Activated T-cell treated with anti-CD3 and anti-CD28 coated beads, Interleukin-2, amount 50 U/mL, for 24 hours (primary cell): ENCODE measurements at places on chromosomes 6 and 20.

DNA sequence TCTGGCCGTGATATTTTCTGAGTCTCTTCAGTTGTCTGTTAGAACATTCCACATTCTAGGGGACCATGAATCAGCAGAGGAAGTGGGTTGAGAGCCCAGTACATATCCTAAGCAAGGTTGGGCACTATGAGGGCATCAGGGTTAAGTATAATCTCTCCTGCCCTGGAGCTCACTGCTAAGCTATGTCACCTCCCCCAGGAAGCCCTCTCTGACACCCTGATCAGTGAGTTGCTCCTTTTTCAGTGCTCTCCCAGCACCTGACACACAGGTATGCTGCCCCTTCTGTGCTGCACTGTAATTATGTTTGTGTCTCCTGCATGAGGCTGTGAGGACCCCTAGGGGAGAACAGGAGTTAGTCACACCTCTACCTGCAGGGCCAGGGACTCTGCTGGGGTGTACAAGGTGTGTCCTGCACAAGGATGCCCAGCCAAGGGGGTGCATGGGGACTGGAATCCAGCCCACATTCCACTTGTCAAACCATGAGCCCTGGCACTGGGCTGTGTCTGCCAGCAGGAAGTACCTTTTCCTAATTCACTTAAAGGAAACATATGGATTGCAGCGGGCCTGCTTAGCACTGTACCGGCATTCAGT, 3.9 kb downstream of the RAB44 start:
- H3K36me3 ChIP-seq, result no peaks in the 10 kb centered on the region
- peak overlapping the region; percentile 5 for H3K27ac ChIP-seq
- no peaks in the 10 kb centered on the region for H3K27me3 ChIP-seq
- H3K4me1 ChIP-seq, result peaks cover 11% of the 10 kb centered on the region
- DNase-seq, result peak; percentile 32
- H3K4me3 ChIP-seq, result no peak overlapping the region

- H3K4me3 ChIP-seq, result no peak overlapping the region
- H3K27ac ChIP-seq, result no peak overlapping the region
- H3K27me3 ChIP-seq, result peaks cover 38% of the 10 kb centered on the region
- no peaks in the 10 kb centered on the region for H3K36me3 ChIP-seq
Measured at GRCh38 chr6:79628466-79629288, 2.5 kb upstream of the SH3BGRL2 start.

- peak overlapping the region; percentile 94 for H3K4me3 ChIP-seq
- H3K36me3 ChIP-seq, result peaks cover 26% of the 10 kb centered on the region
- peaks cover 42% of the 10 kb centered on the region for H3K4me1 ChIP-seq
- no peak for DNase-seq
- H3K27ac ChIP-seq, result peak overlapping the region; percentile 92
Measured at GRCh38 chr6:10719964-10720264, 3.0 kb upstream of the TMEM14C start.

- peaks cover 89% of the 10 kb centered on the region for H3K4me1 ChIP-seq
- H3K27me3 ChIP-seq, result no peaks in the 10 kb centered on the region
- H3K27ac ChIP-seq, result peak overlapping the region; percentile 94
- peak overlapping the region; percentile 56 for H3K4me3 ChIP-seq
Measured at GRCh38 chr6:159094444-159095252, 49.9 kb upstream of the TAGAP start.

DNA sequence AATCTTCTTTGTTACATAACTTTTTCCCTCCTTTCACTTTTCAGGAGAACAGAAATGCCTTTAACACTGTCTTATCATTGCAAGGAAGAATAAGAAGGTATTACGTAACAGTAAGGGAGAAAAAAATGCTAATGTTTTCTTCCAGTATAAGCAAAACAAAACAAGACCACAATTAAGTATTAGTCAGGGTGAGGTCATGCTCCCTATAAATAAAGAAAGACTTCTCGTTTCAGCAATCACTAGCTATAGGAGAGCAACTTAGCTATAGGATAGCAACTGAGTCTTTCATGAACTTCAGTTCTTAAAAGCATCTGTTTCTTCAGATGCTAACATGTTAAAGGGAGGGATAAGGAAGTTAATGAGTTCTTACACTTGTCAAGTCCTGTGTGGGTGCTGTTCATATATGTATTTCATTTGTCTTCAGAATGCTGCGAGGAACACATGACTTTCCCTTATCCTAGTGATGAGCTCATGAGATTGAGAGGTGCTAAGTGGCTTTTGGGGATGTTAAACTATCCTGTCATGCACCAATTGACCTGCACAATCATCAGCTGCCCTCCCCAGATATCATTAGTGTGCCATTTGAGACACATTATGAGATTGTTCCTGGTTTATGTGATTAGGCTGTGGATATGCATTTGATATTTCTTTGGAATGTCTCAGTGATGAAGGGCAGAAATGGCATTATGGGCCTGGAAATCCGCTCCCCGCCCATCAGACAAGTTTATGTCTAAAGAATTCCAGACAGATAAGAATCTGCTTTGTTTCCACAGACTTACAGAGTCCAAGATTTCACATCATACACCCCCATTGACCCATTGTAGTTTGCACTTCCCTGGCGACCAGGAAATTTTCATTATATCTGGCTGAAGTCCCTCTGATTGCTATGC, 37.5 kb downstream of the LAMA4 start:
- peaks cover 20% of the 10 kb centered on the region for H3K27me3 ChIP-seq
- DNase-seq, result no peak
- H3K4me1 ChIP-seq, result no peaks in the 10 kb centered on the region
- H3K27ac ChIP-seq, result no peak overlapping the region
- H3K4me3 ChIP-seq, result no peak overlapping the region

DNA sequence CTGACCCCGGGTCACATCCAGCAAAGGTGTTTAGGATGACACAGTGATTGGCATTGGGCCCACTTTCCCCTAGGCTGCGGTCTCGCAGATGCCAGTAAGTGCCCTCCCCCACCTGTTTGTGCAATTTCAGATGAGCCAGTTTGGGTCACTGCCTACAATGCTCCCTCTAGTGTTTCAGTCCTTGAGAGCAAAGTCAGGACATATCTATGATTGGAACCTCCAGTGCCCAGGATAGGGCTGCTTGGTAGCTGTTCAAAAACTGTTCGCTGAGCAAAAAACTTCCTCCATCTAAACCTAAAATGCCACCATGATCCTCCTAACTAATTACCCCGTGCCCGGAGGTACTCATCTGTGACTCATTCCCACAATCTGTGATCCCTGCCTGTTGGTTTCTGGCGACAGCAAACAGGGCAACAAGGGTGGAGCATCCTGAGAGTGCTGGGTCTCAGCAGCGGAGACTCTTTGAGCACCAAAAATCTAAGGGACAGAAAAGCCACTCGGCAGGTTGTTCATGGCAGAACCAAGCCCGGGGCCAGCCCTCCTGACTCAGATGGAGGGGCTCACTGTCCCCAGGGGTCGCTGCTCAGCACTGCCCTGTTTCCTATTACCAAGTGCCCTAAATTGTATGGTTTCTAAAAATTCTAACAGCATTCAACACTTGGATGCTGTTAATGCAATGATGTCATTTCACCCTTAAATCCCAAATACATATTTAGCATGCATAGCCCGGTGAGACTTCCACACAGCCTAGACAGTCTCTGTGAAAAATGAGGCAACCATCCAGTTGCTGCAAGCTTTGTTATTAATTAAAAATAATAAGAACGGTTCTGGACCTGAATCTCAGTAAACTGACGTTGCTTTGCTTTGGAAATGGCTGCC, 5.0 kb downstream of the VSX1 start:
- no peak for DNase-seq
- H3K27me3 ChIP-seq, result peaks cover 79% of the 10 kb centered on the region
- H3K27ac ChIP-seq, result no peak overlapping the region
- H3K4me1 ChIP-seq, result peaks cover 20% of the 10 kb centered on the region
- H3K36me3 ChIP-seq, result no peaks in the 10 kb centered on the region
- no peak overlapping the region for H3K4me3 ChIP-seq

- H3K4me1 ChIP-seq, result peaks cover 3% of the 10 kb centered on the region
- H3K4me3 ChIP-seq, result no peak overlapping the region
- no peak for DNase-seq
- peaks cover 5% of the 10 kb centered on the region for H3K27me3 ChIP-seq
- no peaks in the 10 kb centered on the region for H3K36me3 ChIP-seq
- no peak overlapping the region for H3K27ac ChIP-seq
Measured at GRCh38 chr6:15995493-15995892, 133.4 kb upstream of the MYLIP start.

DNA sequence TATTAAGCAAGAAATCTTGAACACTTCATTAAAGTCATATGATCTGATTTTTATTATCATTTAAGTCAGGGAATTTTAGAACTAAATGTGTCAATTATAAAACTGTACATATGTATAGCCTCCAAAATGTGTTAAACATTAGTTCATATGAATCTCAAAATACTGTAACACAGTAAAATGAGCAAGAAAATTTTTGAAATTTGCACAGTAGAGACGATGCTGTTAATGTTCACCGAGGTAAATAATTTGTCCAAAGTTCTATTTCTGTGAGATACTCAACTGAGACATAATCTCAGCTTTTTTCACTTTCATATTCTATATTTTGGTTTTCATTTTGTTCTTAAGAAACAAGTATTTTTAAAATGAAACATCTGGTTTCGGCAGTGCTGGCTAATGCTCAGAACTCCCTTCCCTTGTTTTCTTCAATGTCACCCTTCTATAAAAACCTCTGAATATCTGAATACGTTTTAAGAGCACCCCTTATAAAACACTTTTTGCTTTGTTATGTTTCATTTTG, 353.1 kb downstream of the LAMA2 start:
- no peak for DNase-seq
- H3K27ac ChIP-seq, result no peak overlapping the region
- H3K4me1 ChIP-seq, result no peaks in the 10 kb centered on the region

- no peaks in the 10 kb centered on the region for H3K36me3 ChIP-seq
- H3K4me1 ChIP-seq, result peaks cover 11% of the 10 kb centered on the region
- H3K27me3 ChIP-seq, result peaks cover 7% of the 10 kb centered on the region
- no peak for DNase-seq
- no peak overlapping the region for H3K4me3 ChIP-seq
Measured at GRCh38 chr6:29908710-29909109, 33.6 kb upstream of the HLA-A start.

GRCh38 chr20:12207875-12208274, 290.2 kb downstream of the BTBD3 start:
- no peaks in the 10 kb centered on the region for H3K36me3 ChIP-seq
- no peaks in the 10 kb centered on the region for H3K4me1 ChIP-seq
- no peaks in the 10 kb centered on the region for H3K27me3 ChIP-seq
- no peak overlapping the region for H3K4me3 ChIP-seq
- H3K27ac ChIP-seq, result no peak overlapping the region
- DNase-seq, result no peak

- H3K27me3 ChIP-seq, result no peaks in the 10 kb centered on the region
- H3K4me3 ChIP-seq, result no peak overlapping the region
- no peak for DNase-seq
Measured at GRCh38 chr6:53281518-53282215, 67.1 kb downstream of the ELOVL5 start.

GRCh38 chr20:24962510-24962909, 13.4 kb downstream of the CST7 start:
- no peak for DNase-seq
- no peaks in the 10 kb centered on the region for H3K27me3 ChIP-seq
- peak overlapping the region; percentile 76 for H3K27ac ChIP-seq
- H3K36me3 ChIP-seq, result peaks cover 96% of the 10 kb centered on the region

GRCh38 chr6:26426691-26427450, 13.4 kb upstream of the BTN3A3 start:
- no peak overlapping the region for H3K4me3 ChIP-seq
- H3K36me3 ChIP-seq, result no peaks in the 10 kb centered on the region
- H3K27ac ChIP-seq, result no peak overlapping the region
- no peak for DNase-seq

- DNase-seq, result no peak
- no peak overlapping the region for H3K4me3 ChIP-seq
- H3K4me1 ChIP-seq, result no peaks in the 10 kb centered on the region
- H3K27ac ChIP-seq, result no peak overlapping the region
Measured at GRCh38 chr6:81172056-81172740, 580.3 kb downstream of the TENT5A start.

DNA sequence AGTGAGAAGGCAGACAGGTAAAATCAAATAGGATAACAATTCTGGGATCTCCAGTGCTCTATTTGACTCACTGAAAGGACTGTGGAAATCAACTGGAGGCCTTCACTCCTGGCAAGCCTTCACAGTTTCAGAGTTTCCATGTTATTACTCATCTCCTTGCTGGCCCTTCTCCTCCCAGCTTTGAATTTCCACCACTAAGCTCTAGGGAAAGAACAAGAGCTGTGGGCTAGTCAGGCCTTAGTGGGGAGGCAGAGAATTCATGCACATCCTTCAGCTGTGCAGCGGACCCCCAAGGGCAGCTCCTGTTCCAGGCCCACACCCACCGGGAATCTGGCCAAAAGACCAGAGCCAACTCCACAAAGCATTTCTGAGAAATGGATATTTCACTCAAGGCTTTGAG, 26.0 kb downstream of the MYLIP start:
- H3K4me1 ChIP-seq, result no peaks in the 10 kb centered on the region
- peaks cover 67% of the 10 kb centered on the region for H3K36me3 ChIP-seq
- no peak overlapping the region for H3K4me3 ChIP-seq
- DNase-seq, result no peak

DNA sequence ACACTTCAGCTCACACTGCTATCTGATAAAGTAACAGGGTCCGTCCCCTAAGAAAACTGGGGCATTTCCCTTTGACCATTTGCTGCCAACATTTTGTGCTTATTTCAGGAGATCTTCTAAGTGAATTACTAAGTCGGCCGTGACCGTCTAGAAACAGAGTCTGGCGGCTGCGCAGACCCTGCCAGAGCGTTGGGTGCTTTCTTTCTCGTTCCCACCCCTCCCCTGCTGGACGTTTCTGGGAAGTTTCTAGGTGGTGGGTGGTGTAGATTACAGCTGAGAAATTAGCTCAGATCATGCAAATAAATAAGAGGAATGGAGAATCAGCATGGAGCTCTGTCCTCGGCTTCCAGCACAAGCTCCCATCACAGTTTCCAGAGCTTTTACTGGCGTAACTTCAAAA, 128.1 kb downstream of the MYLK4 start:
- no peak overlapping the region for H3K4me3 ChIP-seq
- no peak for DNase-seq
- H3K4me1 ChIP-seq, result no peaks in the 10 kb centered on the region
- H3K27me3 ChIP-seq, result peaks cover 29% of the 10 kb centered on the region
- H3K36me3 ChIP-seq, result no peaks in the 10 kb centered on the region

DNA sequence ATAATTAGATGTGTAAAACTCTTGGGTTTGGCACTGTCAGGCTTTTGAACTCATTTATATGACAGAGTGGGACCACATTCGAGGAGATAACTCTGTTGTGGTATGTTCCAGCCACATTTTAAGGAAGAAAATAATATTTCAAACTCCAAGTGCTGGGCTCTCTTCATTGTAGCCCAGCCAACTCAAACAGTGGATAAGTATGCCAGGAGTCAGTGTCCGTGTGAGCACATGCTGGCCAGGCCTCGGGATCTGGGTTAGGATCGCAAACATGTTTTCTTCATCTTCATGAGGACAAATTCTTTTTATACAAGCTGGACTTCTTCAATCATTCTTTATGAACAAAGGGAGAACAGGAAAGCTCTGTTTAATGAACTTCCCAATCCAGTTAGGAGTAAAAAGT, 497.5 kb downstream of the MAFB start:
- no peaks in the 10 kb centered on the region for H3K36me3 ChIP-seq
- no peak overlapping the region for H3K4me3 ChIP-seq
- H3K4me1 ChIP-seq, result no peaks in the 10 kb centered on the region
- peaks cover 3% of the 10 kb centered on the region for H3K27me3 ChIP-seq

- H3K36me3 ChIP-seq, result peaks cover 47% of the 10 kb centered on the region
- no peaks in the 10 kb centered on the region for H3K27me3 ChIP-seq
- H3K4me3 ChIP-seq, result peak overlapping the region; percentile 84
- peaks cover 54% of the 10 kb centered on the region for H3K4me1 ChIP-seq
Measured at GRCh38 chr20:62122654-62123449, 577 bp downstream of the LSM14B start.
